GM23338 (cell line): ENCODE measurements at places on chromosomes 7 and 10. TPM values are rescaled to one million over a fixed set of nuclear protein-coding genes. Genes with fewer than 3 reads are reported as not detected.

PRSS1 gene
- total RNA-seq = not detected in 2 replicates

HHEX gene
- total RNA-seq = 0.39 and 0.59 TPM in 2 replicates

- no peak for DNase-seq
Measured at GRCh38 chr10:129775681-129776080, 188.4 kb downstream of the EBF3 start.

GRCh38 chr10:10892290-10892875, 125.3 kb upstream of the CELF2 start:
- no peak for DNase-seq

GRCh38 chr10:122087436-122087835, 98.5 kb downstream of the TACC2 start:
- DNase-seq = no peak

DNA sequence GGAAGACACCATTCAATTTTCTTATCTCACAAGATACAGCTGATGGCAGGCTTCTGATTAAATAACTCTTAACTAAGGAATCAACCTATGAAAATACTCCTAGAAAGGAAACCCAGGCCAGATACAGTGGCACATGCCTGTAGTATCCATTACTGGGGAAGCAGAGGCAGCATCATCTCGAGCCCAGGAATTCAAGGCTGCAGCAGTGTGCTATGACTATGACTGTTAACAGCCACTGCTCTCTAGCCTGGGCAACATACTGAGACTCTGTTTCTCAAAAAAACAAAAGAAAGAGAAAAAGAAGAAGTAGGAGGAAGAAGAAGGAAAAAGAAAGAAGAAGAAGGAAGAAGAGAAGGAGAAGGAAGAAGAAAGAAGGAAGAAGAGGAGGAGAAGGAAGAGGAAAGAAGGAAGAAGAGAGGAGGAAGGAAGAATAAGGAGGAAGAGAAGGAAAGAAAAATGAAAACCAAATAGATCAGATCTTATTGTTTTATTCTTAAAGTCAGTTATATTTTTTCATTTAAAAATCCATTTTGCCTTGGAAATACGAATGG, 18.0 kb downstream of the DPY19L1 start:
- DNase-seq = no peak

DNA sequence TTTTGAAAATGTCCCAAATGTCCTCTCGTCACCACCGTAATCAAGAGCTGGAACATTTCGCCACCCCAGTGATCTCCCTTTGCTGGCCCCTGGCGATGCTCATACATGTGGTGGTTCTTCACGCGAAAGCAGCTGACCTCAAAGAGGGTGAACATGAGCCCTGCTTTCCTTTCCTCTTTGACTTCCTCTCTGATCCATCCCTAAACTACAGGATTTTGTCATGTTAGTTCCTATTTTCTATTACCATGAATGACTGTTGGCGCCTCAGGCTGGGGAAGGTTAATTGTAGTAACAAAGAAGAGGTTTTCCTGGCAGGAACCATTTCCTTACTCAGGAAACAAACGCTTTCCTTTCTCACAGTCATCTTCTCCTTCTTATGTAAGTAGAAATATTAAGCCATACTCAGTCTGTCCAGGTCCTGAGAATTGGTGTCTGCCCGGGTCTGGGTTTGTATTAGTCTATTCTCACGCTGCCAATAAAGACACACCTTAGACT, 114.5 kb downstream of the INSYN2A start:
- DNase-seq = no peak
